ENCODE measurements at places on chromosomes 6 and 20.

GRCh38 chr6:46530896-46531295 lies 39.6 kb upstream of the RCAN2 start:
- no peak for DNase-seq

DNA sequence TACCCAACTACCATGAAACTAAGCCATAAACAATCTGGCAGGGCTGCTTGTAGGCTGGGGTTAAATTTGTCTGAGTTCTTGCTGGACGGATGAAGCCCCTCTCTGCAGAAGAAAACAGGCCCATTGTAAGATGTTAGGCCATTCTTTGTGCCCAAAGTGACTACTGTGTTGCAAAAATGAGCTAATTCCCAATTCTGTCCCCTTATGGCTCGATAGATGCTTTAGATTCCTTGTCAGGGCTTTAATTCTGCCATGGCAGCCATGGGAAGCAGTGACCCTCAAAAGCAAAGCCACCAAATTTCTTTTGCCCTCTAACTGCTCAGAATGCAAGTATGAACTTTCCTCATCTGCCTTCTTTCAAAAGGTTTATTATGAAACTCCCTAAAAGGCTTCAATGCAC lies 45.2 kb downstream of the LAMA4 start:
- DNase-seq, result no peak

DNA sequence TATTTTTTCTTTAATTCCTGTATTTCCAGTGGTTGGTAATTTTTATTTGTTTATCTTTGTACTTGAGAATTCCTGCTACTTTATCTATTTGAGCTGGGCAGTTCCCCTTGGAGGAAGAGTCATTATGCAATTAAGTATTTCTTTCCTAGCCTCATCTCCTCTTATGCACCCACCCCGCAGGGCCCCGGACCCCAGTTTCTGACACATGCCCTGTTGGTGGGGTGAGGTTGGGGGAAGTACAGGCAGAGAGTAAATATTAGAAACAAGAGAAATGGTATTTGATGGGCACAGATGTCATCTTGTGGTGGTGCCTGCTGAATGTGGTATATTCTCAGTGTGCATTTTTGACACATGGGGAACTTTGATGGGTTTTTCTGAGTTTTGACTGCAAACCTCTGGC lies 602.7 kb upstream of the NOX3 start:
- DNase-seq, result no peak

GRCh38 chr20:11451793-11452291 lies 465.9 kb upstream of the BTBD3 start:
- DNase-seq, result no peak

GRCh38 chr6:32912951-32913350 lies 27.9 kb downstream of the HLA-DMB start:
- no peak for DNase-seq

DNA sequence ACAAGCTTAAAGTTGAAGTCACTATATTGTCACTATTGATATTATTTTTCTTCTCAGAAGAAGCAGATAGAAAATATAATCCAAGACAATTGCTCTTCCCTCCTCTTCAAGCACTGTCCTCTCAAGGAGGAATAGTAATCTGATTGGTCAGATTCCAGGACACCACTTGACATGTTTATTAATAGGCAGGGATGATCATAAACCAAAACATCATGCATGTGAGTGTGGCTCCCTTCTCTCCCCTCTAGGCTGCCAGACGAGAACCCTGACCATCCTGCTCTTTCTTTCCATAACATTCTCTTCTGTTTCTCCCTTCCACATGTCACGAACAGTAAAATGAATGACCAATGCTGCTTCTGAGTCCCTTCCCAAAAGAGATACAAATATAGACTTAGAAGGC lies 7.5 kb downstream of the ATG5 start:
- no peak for DNase-seq

- no peak for DNase-seq
Observed at GRCh38 chr6:72561629-72562028, 60.2 kb upstream of the KCNQ5 start.

GRCh38 chr20:21099751-21100577 lies 6.2 kb downstream of the LINC00237 start:
- DNase-seq, result no peak

Data from stimulated activated CD8-positive, alpha-beta memory T cell treated with anti-CD3 and anti-CD28 coated beads, Interleukin-2, amount 100 ng/mL, for 1 hour (primary cell).